Uterine smooth muscle cell (primary cell): ENCODE measurements at places on chromosomes 16 and 17. TPM values are rescaled to one million over a fixed set of nuclear protein-coding genes. Genes with fewer than 3 reads are reported as not detected.

Gene PALB2
- 8.7 and 15.5 TPM in 2 replicates for total RNA-seq

Gene STX8
- total RNA-seq, result 69.5 and 85.5 TPM in 2 replicates

Gene OTOP3
- total RNA-seq, result not detected in 2 replicates

Gene ZNF276
- 16.7 and 17.2 TPM in 2 replicates for total RNA-seq

Gene TEX19
- 0.12 TPM in 1 of 2 replicates, not detected in the other for total RNA-seq

Gene KDM6B
- 5.1 and 7.5 TPM in 2 replicates for total RNA-seq

Gene MYH13
- not detected in 2 replicates for total RNA-seq

Gene HOXB7
- 1.4 and 1.7 TPM in 2 replicates for total RNA-seq

Gene MT1H
- total RNA-seq, result not detected in 2 replicates

Gene CACNG1
- total RNA-seq, result not detected in 2 replicates

Gene SGCA
- total RNA-seq, result 0.33 and 1.9 TPM in 2 replicates

Gene UTS2R
- not detected in 2 replicates for total RNA-seq

Gene ZPBP2
- total RNA-seq, result not detected in 2 replicates

Gene FAM222B
- total RNA-seq, result 1.8 and 2.0 TPM in 2 replicates

Gene EEF2K
- total RNA-seq, result 14.9 and 19.6 TPM in 2 replicates

Gene CFAP119
- 3.4 and 3.8 TPM in 2 replicates for total RNA-seq

Gene ATP2A3
- total RNA-seq, result 0.44 and 4.9 TPM in 2 replicates

Gene ACSM2A
- not detected in 2 replicates for total RNA-seq

Gene ABCC3
- 2.2 and 8.7 TPM in 2 replicates for total RNA-seq

Gene SCGB1C2
- total RNA-seq, result not detected in 2 replicates

Gene PRSS8
- not detected in 2 replicates for total RNA-seq

Gene KCNAB3
- 0.75 and 1.00 TPM in 2 replicates for total RNA-seq

Gene PIPOX
- total RNA-seq, result 1.1 and 2.7 TPM in 2 replicates

Gene GPRC5C
- total RNA-seq, result 3.5 and 9.1 TPM in 2 replicates

Gene MAP2K4
- 29.6 and 33.1 TPM in 2 replicates for total RNA-seq

Gene SLFN11
- total RNA-seq, result 141 and 147 TPM in 2 replicates

Gene KREMEN2
- 0.11 TPM in 1 of 2 replicates, not detected in the other for total RNA-seq

Gene SYNGR3
- 1.4 and 6.1 TPM in 2 replicates for total RNA-seq

Gene RDM1
- total RNA-seq, result 0.87 and 1.5 TPM in 2 replicates

Gene ZNF750
- not detected in 2 replicates for total RNA-seq

Gene KRTAP9-8
- total RNA-seq, result not detected in 2 replicates

Gene CETP
- not detected in 2 replicates for total RNA-seq

Gene ACSF2
- 15.5 and 36.6 TPM in 2 replicates for total RNA-seq

Gene IRF8
- total RNA-seq, result not detected in 2 replicates

Gene CCL14
- total RNA-seq, result not detected in 2 replicates

Gene SLC16A5
- total RNA-seq, result 5.2 and 8.7 TPM in 2 replicates

Gene HSD17B1
- 2.3 and 3.7 TPM in 2 replicates for total RNA-seq

Gene PRKCA
- 24.8 and 46.7 TPM in 2 replicates for total RNA-seq

Gene NPIPA7
- total RNA-seq, result 0.75 and 1.2 TPM in 2 replicates

Gene KRT9
- total RNA-seq, result not detected in 2 replicates

Gene TBC1D26
- under 0.01 TPM in 2 replicates for total RNA-seq

Gene IRX5
- total RNA-seq, result not detected in 2 replicates

Gene KRT36
- 0.11 and 0.12 TPM in 2 replicates for total RNA-seq

Gene CDRT15
- not detected in 2 replicates for total RNA-seq

Gene PNMT
- 0.22 TPM in 1 of 2 replicates, not detected in the other for total RNA-seq

Gene TBC1D3C
- not detected in 2 replicates for total RNA-seq

Gene SPHK1
- 73.4 and 79.2 TPM in 2 replicates for total RNA-seq

Gene FOXO3B
- total RNA-seq, result 3.7 and 5.1 TPM in 2 replicates

Gene WRAP53
- 4.6 and 9.8 TPM in 2 replicates for total RNA-seq

Gene NUDT7
- total RNA-seq, result 4.7 and 11.2 TPM in 2 replicates

Gene ABCA8
- total RNA-seq, result 7.6 and 14.9 TPM in 2 replicates

Gene ANKFN1
- under 0.01 TPM in 1 of 2 replicates, not detected in the other for total RNA-seq

Gene OSBPL7
- 7.0 and 9.5 TPM in 2 replicates for total RNA-seq

Gene BCL6B
- 0.11 and 0.50 TPM in 2 replicates for total RNA-seq

Gene NPIPA3
- total RNA-seq, result 0.12 and 1.00 TPM in 2 replicates

Gene FNDC8
- not detected in 2 replicates for total RNA-seq
